Activated T-helper 2 cell treated with anti-CD3 and anti-CD28 coated beads, Interferon-gamma antibody, Interleukin-2, Interleukin-4, amounts not matched to agents 10 μg/mL and 5 μg/mL and 100 μg/mL, durations not matched to agents 14 hours and 24 hours and 36 hours (primary cell): ENCODE measurements at places on chromosomes 6 and 20. TPM values are rescaled to one million over a fixed set of nuclear protein-coding genes. Genes with fewer than 3 reads are reported as not detected.

GRCh38 chr6:44194326-44194725 lies 22.4 kb upstream of the MYMX start:
- no peaks in the 10 kb centered on the region for H3K36me3 ChIP-seq
- DNase-seq = no peak
- no peak overlapping the region for H3K4me3 ChIP-seq
- H3K27ac ChIP-seq = no peak overlapping the region
- peaks cover 5% of the 10 kb centered on the region for H3K27me3 ChIP-seq
- H3K4me1 ChIP-seq = peaks cover 17% of the 10 kb centered on the region

DNA sequence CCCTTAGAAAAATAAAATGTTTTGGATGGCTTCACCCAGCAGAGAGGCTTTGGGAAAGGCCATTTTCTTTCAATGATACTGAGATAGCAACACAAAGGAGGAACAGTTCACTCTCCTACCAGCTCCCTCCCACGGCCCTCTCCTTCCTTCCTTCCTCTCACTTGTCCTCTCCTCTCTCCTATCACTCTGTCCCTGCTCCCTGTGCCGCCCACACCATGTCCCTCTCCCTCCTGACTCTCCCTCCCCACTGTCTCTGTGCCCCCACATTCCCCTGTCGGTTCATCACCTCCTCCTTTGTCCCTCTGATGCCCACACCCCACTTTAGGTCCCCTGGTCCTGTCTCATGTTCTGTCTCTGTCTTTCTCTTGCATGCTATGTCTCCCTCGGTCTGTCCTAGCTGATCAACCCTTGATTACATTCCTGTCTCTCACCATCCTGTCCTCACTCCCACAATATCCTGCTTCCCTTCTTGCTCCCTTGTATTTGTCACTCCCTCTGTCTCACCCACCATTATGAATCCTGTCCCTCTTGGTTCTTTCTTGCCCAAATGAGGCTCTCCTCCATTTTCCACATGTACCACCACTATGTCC lies 30.1 kb downstream of the ELMO2 start:
- no peak overlapping the region for H3K27ac ChIP-seq
- H3K27me3 ChIP-seq = no peaks in the 10 kb centered on the region
- peaks cover 65% of the 10 kb centered on the region for H3K36me3 ChIP-seq
- H3K4me3 ChIP-seq = no peak overlapping the region

Gene MUC22
- not detected in 2 replicates for total RNA-seq

- no peaks in the 10 kb centered on the region for H3K4me1 ChIP-seq
- H3K27me3 ChIP-seq = no peaks in the 10 kb centered on the region
- no peaks in the 10 kb centered on the region for H3K36me3 ChIP-seq
- no peak overlapping the region for H3K4me3 ChIP-seq
- H3K27ac ChIP-seq = no peak overlapping the region
- DNase-seq = no peak
Observed at GRCh38 chr20:54502179-54502578, 26.8 kb downstream of the DOK5 start.

DNA sequence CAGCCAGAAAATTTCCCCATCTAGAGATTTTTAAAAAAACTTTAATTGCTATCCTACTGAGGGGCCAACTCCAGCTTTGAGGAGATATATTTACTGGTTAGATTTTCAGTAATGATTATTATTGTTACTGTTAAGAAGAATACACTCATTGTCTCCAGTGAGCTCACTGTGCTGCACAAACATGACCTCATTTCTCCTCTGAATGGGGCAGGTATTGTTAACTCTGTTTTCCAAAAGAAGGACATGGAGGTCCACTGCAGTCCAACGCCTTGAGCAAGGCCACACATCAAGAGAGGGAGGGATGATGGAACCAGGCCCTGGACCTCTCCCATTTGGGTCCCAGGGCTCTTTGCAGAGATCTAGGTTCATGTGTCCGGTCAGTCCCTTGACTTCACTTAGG lies 13.9 kb upstream of the SCUBE3 start:
- H3K4me3 ChIP-seq = no peak overlapping the region
- no peak for DNase-seq
- peaks cover 47% of the 10 kb centered on the region for H3K27me3 ChIP-seq
- no peak overlapping the region for H3K27ac ChIP-seq
- peaks cover 1% of the 10 kb centered on the region for H3K4me1 ChIP-seq

GRCh38 chr20:33531047-33531877 lies 41.4 kb downstream of the CBFA2T2 start:
- no peak for DNase-seq
- no peaks in the 10 kb centered on the region for H3K36me3 ChIP-seq
- H3K4me1 ChIP-seq = peaks cover 6% of the 10 kb centered on the region
- no peaks in the 10 kb centered on the region for H3K27me3 ChIP-seq
- no peak overlapping the region for H3K27ac ChIP-seq

- H3K4me3 ChIP-seq = no peak overlapping the region
- no peaks in the 10 kb centered on the region for H3K36me3 ChIP-seq
- H3K4me1 ChIP-seq = no peaks in the 10 kb centered on the region
- DNase-seq = no peak
- H3K27me3 ChIP-seq = peaks cover 16% of the 10 kb centered on the region
Observed at GRCh38 chr6:90835596-90836212, 248.8 kb upstream of the MAP3K7 start.

Gene MAFB
- total RNA-seq = 0.83 and 1.1 TPM in 2 replicates

DNA sequence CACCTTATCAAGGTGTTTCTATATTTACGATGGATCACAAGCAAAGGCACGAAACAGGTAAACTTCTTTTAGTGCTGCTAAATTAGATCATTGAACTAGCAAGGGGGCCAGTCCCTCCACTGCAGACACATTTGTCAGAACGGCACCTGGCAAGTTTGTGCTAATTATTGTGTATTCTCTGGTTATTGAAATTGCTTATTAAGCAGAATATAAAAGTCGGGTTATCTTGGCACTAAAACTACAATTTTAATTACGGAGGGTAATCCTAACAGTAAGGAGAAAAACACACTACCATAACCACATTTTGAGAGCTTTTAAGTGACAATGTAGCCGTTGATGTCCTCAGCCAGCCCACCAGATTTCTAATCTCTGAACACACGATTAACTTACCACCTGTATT lies 118.9 kb upstream of the BTN3A2 start:
- peaks cover 37% of the 10 kb centered on the region for H3K4me1 ChIP-seq
- no peaks in the 10 kb centered on the region for H3K27me3 ChIP-seq
- DNase-seq = no peak
- H3K36me3 ChIP-seq = peaks cover 5% of the 10 kb centered on the region

GRCh38 chr6:20661721-20662120 lies 127.5 kb downstream of the CDKAL1 start:
- no peak overlapping the region for H3K4me3 ChIP-seq
- no peaks in the 10 kb centered on the region for H3K27me3 ChIP-seq
- no peak overlapping the region for H3K27ac ChIP-seq
- H3K4me1 ChIP-seq = peaks cover 6% of the 10 kb centered on the region
- H3K36me3 ChIP-seq = peaks cover 6% of the 10 kb centered on the region
- no peak for DNase-seq

DNA sequence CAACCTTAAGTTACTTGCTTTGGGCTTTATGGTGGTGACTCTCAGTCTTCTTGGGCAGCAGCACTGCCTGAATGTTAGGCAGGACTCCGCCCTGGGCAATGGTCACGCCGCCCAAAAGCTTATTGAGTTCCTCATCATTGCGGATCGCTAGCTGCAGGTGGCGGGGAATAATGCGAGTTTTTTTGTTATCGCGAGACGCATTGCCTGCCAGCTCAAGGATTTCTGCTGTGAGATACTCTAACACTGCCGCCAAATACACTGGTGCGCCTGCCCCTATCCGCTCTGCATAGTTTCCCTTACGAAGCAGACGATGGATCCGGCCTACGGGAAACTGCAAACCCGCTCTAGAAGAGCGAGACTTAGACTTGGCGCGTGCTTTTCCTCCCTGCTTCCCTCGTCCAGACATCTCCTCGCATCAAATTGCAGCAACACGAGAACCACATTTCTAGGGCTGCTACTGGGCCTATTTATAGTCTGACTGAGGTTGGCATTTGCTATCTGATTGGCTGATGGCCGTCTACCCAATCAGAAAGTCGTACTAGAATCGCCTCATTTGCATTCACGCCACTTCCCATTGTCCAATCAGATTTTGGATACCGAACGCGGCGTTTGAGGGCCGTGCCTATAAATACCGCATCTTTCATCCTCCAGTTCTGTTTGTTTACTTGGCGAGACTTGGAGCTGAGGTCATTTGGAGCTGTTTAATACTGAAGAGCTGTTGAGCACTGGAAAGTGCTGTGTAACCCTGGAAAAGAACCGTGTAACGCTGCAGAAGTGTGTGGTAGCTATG lies 28.2 kb upstream of the SLC17A4 start:
- H3K4me1 ChIP-seq = no peaks in the 10 kb centered on the region
- no peaks in the 10 kb centered on the region for H3K36me3 ChIP-seq
- peaks cover 15% of the 10 kb centered on the region for H3K27me3 ChIP-seq
- H3K4me3 ChIP-seq = no peak overlapping the region

Gene PKHD1
- not detected in 2 replicates for total RNA-seq

Gene RAET1E
- total RNA-seq = not detected in 2 replicates

Gene GPR63
- 4.5 and 5.0 TPM in 2 replicates for total RNA-seq

GRCh38 chr20:7248281-7249201 lies 481.1 kb downstream of the BMP2 start:
- H3K4me3 ChIP-seq = no peak overlapping the region
- no peak for DNase-seq
- no peak overlapping the region for H3K27ac ChIP-seq
- no peaks in the 10 kb centered on the region for H3K36me3 ChIP-seq

DNA sequence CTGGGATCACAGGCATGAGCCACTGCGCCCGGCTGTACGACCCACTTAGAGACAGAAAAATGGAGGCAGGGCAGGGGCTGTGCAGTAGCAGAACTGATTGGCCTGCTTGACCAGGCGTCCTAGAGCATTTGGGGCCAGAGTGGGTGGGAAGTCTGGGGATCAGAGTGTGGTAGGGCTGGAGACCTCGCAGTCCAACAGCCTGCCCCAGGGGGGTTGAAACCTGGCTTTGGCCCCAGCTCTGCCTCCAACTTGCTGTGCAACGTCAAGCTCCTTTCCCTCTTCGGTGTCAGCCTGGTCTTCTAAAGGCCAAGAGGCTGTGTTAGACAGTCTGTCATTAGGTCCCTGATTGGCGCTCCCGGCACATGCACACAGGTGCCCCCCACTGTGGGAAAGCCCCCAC lies 15.3 kb upstream of the SPDEF start:
- DNase-seq = no peak
- H3K27me3 ChIP-seq = no peaks in the 10 kb centered on the region
- H3K27ac ChIP-seq = no peak overlapping the region
- H3K4me3 ChIP-seq = no peak overlapping the region
- no peaks in the 10 kb centered on the region for H3K4me1 ChIP-seq
- no peaks in the 10 kb centered on the region for H3K36me3 ChIP-seq

Gene CYP21A2
- 0.25 and 0.39 TPM in 2 replicates for total RNA-seq

- peaks cover 35% of the 10 kb centered on the region for H3K36me3 ChIP-seq
- H3K27me3 ChIP-seq = no peaks in the 10 kb centered on the region
- no peak overlapping the region for H3K27ac ChIP-seq
- no peak overlapping the region for H3K4me3 ChIP-seq
Observed at GRCh38 chr6:45132658-45133294, 195.4 kb upstream of the RUNX2 start.

DNA sequence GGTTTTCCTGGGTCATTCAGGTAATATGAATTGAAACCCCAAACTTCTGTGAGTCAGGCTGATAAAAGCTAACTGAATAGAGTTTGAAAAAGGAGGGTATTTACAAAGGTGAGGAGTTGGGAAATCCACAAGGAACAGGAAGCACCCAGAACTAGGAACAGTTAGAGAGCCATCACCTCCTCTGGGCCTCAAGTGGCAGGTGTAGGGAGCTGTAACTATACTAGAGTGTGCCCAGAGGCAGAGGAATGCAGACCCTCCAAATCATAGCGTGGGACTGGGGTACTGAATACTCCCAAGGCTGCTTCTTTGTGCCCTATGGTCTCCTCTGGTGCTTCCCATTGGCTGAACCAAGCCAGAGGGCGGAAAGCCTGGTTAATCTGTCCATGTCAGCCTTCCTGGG lies 18.3 kb downstream of the TRIM38 start:
- H3K27ac ChIP-seq = no peak overlapping the region
- no peak overlapping the region for H3K4me3 ChIP-seq
- no peaks in the 10 kb centered on the region for H3K27me3 ChIP-seq
- peaks cover 21% of the 10 kb centered on the region for H3K4me1 ChIP-seq
- DNase-seq = no peak

GRCh38 chr6:158772851-158773371 lies 46.3 kb downstream of the EZR start:
- DNase-seq = no peak
- H3K4me3 ChIP-seq = no peak overlapping the region
- peaks cover 22% of the 10 kb centered on the region for H3K4me1 ChIP-seq
- no peaks in the 10 kb centered on the region for H3K27me3 ChIP-seq
- peaks cover 91% of the 10 kb centered on the region for H3K36me3 ChIP-seq

- H3K4me1 ChIP-seq = peaks cover 29% of the 10 kb centered on the region
- peak overlapping the region; percentile 3 for H3K27ac ChIP-seq
- H3K27me3 ChIP-seq = no peaks in the 10 kb centered on the region
- H3K36me3 ChIP-seq = peaks cover 11% of the 10 kb centered on the region
Observed at GRCh38 chr6:42279144-42279781, 61.6 kb upstream of the MRPS10 start.

DNA sequence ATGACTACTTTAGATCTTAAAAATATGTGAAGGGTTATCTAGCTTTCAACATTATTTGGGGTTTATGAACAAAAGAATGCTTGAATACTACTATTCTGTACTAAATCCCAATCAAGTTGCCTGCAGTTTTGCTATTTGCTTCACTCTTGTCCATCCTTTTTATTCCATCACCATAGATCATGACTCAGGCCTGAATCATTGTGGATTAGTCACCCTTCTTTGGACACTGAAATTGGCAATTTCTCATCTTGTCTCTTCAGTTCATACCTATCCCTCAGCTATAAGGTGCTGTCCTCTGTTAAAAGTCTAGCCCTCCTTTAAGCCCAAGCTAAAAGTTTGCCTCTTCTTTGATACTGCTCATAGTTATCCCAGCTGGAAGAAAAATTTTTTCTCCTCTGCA lies 199.1 kb downstream of the CENPW start:
- H3K27ac ChIP-seq = no peak overlapping the region
- DNase-seq = no peak
- H3K4me1 ChIP-seq = no peaks in the 10 kb centered on the region
- no peak overlapping the region for H3K4me3 ChIP-seq

Gene WFDC12
- total RNA-seq = not detected in 2 replicates

- no peaks in the 10 kb centered on the region for H3K36me3 ChIP-seq
- H3K4me1 ChIP-seq = no peaks in the 10 kb centered on the region
- H3K27ac ChIP-seq = no peak overlapping the region
- no peak overlapping the region for H3K4me3 ChIP-seq
- peaks cover 5% of the 10 kb centered on the region for H3K27me3 ChIP-seq
- no peak for DNase-seq
Observed at GRCh38 chr6:7821426-7821825, 89.2 kb downstream of the TXNDC5 start.

DNA sequence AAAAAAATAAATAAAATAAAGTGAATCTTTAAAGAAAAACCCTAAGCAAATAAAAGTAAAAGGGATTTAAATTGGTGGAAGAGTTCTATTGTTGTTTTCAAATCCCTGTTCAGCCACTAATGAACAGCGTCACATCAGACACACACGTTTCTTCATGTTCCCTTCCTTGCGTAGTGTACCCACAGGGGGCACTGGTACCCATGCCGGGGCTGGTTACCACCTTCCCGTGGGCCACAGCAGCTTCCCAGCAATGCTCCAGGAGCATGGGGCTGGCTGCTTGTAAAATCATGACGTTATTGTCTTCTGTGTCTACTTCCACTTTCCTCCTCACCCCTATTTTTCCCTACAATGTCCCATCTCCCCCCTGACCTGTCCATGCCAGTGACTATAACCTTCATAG lies 988.7 kb downstream of the KIF16B start:
- no peaks in the 10 kb centered on the region for H3K27me3 ChIP-seq
- no peak overlapping the region for H3K27ac ChIP-seq
- no peaks in the 10 kb centered on the region for H3K36me3 ChIP-seq

- DNase-seq = no peak
- H3K4me3 ChIP-seq = no peak overlapping the region
- no peaks in the 10 kb centered on the region for H3K4me1 ChIP-seq
- H3K36me3 ChIP-seq = no peaks in the 10 kb centered on the region
Observed at GRCh38 chr6:29141606-29142005, 29.1 kb upstream of the OR2J2 start.

Gene PPIL6
- 0.32 TPM in 1 of 2 replicates, not detected in the other for total RNA-seq
